ENCODE measurements at places on chromosomes 6 and 20.
A peak's percentile ranks its signal among the peaks of the same experiment; 100 is the strongest.

DNA sequence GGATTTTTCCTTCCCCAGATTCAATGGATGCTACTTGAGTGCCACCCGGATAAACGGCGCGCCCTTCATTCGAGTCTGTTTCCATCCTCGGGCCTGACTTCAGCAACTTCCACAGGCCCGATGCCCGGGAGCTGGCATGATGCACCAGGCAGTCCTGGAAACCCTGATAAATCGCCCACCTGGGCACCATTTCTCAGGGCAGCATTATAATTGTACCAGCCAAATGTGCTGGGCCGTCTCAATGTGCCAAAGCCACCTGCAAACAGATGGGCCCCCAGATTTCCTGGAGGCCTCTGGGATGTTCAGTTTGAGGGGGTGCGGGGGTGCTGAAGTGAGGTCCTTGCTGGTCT is 65.8 kb downstream of the NOL4L start:
- DNase-seq = no peak

DNA sequence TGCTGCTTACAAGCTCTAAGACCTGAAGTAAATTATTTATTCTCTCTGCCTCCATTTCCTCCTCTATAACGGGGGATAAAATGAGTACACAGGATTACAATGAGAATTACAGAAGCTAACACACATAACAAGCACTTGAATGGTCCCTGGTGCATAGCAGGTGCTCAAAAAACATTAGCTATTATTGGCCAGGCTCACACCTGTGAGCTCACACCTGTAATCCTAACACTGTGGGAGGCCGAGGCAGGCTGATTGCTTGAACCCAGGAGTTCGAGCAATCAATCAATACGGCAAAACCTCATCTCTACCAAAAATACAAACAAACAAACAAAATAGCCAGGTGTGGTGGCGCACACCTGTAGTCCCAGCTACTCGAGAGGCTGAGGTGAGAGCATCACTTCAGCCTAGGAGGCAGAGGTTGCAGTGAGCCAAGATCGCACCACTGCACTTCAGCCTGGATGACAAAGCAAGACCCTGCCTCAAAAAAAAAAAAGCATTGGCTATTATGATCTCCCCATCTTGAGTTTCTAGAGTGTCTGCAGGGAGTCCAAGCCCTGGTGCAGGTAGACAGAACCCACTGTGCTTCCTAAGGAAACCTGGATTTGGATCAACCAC is 68.1 kb downstream of the PREX1 start:
- no peak for DNase-seq

DNA sequence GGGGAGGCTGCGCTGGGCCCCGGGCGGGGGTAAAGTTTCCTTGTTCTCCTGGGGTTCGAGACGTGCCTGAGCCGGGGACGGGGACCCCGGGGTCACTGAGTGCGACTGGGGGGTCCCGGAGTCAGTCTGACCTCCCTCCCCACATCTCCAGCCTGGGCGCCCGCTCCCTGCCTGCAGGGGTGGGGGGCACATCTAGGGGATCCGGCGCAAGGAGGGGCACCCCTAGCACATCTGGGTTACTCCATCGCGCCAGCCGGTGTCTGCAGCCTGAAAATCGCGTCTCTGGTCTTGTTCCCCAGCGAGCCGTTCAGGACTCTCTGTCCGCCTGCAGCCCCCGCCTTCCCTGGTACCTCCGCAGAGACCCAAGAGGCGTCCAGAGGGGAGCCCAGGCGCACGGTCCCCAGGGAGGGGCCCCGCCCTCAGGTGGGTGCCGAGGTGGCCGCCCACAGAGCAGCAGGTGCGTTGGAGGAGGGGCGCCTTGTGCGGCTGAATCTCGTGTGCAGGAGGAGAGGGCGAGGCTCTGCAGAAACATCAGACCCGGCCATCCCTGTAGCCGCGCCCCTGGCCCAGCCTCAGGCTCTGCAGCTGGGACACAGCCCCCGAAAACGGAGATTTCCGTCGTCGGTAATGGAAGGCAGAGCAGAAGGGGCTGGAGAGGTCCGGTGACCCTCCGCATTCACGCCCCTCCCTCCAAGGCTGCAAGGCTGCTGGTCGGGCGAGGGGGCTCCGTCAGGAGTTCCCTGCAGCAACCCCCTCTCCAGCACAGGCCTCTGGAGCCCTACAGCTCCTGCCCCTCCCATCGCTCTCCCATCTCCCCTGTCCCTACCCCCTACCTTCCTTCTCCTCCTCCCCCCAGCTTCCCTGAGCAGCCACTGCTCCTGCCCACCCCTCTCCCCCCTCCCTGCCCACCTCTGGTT is 628 bp upstream of the CHRNA4 start:
- no peak for DNase-seq

DNA sequence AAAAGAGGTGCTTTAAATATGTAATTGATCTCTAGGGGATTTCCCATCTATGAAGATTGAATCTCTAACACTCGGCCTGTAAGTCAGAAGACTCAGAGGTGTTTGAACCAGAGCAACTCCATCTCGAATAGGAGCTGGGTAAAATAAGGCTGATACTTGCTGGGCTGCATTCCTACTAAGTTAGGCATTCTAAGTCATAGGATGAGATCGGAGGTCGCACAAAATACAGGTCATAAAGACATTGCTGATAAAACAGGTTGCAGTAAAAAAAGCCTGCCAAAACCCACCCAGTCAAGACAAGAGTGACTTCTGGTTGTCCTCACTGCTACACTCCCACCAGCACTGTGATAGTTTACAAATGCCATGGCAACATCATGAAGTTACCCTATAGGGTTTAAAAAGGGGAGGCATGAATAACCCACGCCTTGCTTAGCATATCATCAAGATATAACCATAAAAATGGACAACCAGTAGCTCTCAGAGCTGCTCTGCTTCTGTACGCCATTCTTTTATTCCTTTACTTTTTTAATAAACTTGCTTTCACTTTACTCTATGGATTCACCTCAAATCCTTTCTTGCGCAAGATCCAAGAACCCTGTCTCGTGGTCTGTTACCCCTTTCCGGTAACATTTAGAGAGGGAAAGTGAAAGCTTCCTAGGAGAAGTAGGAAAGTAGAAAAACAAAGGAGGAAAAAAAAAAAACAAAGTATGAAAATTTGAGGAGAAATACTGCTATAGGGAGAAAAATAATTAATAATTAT is 129.7 kb upstream of the PHACTR1 start:
- no peak for DNase-seq

- peak; percentile 16 for DNase-seq
Observed at GRCh38 chr20:63520934-63521601, 503 bp downstream of the PPDPF start.

GRCh38 chr20:21280522-21281016 is 22.6 kb upstream of the XRN2 start:
- DNase-seq = no peak

DNA sequence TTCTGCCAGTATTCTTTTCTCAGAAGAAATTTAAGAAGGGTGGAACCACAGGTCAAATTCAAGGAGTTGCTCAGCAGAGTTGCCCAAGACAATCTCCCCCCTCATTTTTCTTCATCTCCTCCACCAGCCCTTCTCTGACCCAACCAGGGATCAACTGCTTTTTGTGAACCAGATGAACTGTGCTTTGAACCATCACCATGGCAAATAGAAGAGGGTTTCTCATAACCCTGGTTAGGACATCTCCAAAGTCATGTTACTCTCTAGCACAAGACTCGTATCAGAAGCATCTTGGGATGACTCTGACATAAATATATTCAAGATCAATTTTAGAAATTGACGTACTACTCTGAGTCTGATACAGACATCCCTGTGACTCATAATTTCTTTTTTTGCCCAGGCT is 130.7 kb downstream of the ALDH8A1 start:
- DNase-seq = no peak

- peak; percentile 64 for DNase-seq
Observed at GRCh38 chr6:153131037-153131981, at the start of gene RGS17. TSS of gene RGS17 (minus strand) at chr6:153131282. CDS start at chr6:153044018, 87,264 bp downstream.

DNA sequence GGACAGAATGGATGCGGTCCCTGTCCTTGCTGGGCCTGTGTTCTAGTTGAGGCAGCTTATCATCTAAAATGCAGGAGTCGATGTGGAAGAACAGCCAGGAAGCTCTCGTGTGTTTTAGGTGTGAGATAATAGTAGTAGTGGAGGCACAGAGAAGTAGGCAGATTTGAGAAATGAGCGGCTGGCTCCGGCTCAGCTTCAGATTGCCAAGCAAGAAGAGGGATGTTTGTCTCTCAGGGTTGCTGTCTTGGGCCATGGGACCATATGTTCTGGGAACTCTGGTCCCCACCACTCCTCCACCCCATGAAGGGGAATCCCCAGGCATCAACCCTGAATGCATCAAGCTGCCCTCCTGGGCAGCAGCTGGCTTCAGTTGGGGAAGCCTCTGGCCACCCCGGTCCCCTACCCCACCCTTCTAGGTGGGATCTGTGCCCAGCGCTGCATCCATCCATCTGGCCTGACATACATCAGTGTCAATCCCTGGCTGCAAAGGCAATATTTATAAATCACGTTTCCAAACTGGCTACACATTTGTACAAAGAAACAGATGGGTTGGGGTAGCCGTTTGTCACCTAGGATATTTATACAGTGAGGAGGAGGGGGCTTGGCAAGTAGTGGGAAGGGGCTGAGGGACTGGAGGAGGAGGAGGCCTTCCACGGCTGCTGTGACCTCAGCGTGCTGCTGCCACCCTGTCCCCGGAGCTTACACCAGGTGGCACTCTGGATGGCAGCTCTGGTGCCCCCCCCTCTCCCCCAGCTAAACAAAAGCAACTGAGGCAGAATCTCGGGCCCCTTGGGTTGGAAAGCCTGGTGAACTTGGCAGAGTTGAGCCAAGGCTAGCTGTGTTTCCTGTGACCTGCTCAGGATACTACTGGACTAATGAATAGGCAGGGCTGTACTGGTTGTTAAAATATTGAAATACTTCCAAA is 64.4 kb downstream of the CD40 start:
- DNase-seq = no peak

GRCh38 chr20:17859616-17860232 is 108.9 kb downstream of the SNX5 start:
- DNase-seq = no peak

GRCh38 chr20:46011631-46012482 is 3.1 kb downstream of the MMP9 start:
- DNase-seq = no peak

- DNase-seq = no peak
Observed at GRCh38 chr6:82415820-82416219, 52.2 kb downstream of the TPBG start.

GRCh38 chr20:5039255-5039657 is 37.9 kb upstream of the SLC23A2 start:
- DNase-seq = no peak

DNA sequence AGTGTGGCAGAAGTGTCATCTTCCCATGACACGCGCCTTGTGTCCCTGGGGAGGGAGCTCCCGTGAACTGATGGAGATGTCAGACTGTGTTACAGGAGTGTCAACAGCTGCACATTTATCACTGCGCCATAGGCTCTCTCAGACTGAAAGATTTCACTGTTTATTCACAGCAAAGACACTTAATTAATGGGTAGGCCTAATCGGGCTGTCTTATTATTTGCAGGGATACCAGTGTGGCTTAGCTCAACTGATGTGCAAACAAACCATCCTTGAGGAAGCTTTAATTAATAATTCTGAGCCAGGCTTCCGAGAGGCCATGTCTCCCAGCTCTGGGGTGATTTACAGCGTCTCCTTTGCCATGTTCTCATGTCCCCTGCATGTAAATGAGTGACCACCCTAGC is 771.0 kb downstream of the QKI start:
- DNase-seq = peak; percentile 53

DNA sequence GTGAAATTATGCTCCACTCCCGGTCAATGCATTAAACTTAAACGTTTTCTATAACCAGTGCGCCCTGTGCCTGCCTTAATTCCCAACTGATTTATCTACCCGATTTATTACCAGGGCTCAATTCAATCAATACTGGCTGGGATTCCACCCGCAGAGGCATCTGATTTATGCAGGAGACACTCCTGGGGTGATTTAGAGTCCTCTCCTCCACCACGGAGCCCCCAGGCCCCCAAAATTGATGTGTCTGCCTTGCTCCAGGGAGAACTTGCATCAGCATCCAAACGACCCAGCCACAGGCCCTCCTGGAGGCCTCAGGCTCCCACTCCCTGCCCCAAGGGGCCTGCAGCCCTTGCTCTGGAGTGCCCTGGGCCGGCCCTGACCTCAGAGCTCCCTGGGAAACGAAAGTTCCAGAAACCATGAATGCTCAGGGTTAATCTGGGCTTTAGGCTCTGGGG is 29.5 kb downstream of the ANKRD60 start:
- DNase-seq = no peak

DNA sequence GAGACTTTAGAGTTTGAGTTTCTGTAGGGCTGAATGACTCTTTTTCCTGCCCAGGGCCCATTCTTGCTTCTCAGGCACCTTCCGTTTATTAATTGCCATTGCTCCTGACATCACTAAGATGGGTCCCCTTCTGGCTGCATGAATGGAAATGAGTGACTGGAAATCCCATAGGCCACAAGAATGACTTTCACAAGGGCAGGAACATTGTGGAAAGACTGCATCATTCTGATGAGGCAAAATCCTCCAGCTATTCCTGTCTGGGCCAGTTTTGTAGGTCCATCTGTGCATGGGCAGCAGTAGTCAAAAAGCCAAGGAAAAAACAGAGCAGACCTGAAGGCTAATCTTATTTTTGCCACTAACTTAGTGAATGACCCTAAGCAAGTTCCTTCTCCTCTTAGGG is 19.3 kb downstream of the TMEM74B start:
- DNase-seq = no peak

GRCh38 chr6:127073222-127073621 is 45.2 kb upstream of the RSPO3 start:
- DNase-seq = no peak

DNA sequence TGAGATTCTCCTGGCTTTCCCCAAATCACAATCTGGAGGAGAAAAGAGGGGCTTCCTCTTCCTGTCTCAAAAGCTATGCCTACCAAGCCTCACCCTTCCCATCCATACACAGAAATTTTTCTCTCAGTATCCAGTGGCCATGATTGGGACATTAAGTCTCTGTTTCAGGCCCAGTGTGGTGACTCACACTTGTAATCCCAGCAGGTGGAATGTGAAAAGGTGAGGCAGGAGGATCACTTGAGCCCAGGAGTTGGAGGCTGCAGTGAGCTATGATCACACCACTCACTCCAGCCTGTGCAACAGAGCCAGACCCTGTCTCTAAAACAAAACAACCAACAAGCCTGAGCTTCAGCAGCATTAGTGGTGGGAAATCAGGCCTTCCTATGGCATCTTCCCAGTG is 210.0 kb downstream of the OGFRL1 start:
- no peak for DNase-seq

GRCh38 chr6:110509617-110510241 is 33.3 kb upstream of the SLC22A16 start:
- no peak for DNase-seq

- DNase-seq = no peak
Observed at GRCh38 chr6:80502871-80503270, 396.4 kb downstream of the BCKDHB start.

- no peak for DNase-seq
Observed at GRCh38 chr6:108987156-108987555, 107.5 kb downstream of the SESN1 start.

GRCh38 chr6:110654096-110654820 is 161.0 kb downstream of the CDK19 start:
- DNase-seq = peak; percentile 40

- DNase-seq = no peak
Observed at GRCh38 chr6:3352678-3353077, 93.9 kb downstream of the PSMG4 start.

GRCh38 chr6:106551155-106551554 is 78.1 kb downstream of the RTN4IP1 start:
- no peak for DNase-seq
